ENCODE measurements at places on chromosomes 11 and 22.

DNA sequence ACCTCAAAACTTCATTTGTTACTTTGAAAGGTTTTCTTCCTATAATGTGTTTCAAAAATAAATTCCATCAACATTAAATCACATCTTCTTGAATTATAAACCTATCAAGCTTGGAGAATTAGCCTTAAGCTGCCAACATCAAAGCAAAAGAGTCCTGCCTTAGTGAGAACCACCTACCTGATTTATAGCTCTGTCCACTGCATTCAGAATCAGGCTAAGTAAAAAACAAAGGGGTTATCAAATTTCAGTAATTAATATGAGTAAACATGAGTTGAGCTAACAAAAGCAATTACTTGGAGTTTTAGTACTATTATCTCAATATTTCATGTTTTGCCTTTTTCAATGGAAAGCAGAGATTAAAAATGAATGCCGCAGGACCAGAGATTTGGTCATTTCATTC lies 73.9 kb downstream of the CADM1 start:
- DNase-seq, result no peak

DNA sequence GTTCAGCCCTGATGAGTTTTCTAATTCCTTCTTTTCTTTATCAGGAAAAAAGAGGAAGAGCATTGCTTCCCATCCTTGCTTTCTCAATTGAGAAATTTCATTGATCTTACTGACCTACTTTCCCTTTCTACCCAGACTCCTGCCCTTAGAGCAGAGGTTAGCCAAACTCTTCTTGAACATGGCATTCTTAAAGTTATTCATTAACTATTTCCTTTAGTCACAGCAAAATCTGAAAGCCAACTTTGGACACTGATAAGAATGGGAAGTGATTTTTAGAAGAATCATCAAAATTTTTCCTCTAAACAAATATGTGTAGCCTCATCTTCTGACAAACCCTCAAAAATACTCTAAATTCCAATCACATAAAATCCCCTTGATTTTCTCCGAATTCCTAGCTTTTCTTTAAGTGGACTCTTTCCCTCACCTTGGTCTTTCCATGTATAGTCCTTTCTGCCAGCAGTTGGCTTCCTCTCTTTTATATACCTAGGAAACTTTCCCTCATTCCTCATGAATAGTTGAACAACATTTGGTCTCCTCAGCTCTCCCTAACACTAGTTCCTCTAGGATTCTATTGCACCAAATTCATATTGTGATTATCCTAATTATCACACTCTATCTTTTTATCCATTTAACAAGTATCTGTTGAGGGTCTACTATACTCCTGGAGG lies 566.7 kb upstream of the CCDC90B start:
- DNase-seq, result no peak

DNA sequence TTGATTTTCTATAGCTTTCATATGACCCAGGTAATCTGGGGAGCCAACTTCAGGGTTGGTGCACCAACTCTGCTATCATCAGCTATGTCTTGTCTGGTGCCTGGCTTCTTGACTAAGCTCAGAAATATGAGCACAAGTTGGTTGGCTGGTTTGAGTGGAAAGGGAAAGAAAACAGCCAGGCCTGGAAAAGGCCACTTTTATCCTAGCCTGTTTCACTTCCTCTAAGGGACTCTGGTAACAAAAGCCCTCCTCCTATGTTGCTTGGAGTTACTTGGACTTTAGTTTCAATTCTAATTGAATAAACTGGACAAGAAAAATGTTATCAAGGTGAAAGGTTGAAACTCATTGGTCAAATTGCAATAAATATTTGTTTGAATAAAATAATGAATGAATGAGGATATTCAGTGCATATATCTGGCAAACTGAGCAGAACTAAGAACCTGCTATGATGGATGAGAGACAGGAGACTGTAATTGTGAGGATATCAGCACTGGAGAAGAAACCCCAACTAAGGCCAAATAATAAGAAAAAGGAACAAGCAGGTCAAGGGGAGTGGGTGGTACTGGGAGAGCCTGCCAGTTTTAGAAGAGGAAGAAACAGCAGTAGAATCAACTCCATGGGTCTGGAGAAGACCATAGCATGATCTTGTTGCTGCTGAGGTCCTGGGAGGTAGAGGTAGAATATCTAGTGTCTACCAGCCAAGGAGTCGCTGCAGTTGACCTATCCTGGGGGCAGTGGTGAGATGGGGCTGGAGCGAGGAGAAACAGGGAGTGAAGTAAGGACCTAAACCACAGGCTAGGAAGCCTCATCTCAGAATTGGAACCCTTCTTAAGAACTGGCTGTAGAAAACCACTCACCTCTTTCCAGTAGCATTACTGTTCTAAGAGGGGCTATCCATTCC lies 8.2 kb downstream of the ROBO4 start:
- DNase-seq, result no peak

DNA sequence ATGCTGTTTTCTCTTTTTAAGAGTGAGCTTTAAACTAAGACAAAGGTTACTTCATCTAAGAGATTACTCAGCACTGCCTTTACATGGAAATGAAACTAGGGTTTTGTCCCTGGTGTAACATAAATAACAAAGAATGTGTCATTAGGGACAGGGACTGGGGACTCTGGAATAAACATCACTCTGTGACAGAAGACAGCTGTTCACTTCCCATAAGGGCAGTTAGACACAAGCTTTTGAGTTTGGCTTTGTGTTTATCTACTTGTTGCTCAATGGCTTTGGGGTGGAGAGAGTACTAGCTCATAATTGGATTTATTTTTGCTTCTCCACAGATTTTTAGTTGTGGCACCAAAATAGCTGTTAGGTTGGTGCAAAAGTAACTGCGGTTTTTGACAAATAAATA lies 154.5 kb downstream of the OR4C45 start:
- no peak for DNase-seq

- DNase-seq, result no peak
These were observed 10.5 kb downstream of the PICALM start for GRCh38 chr11:86058360-86058759.

- DNase-seq, result no peak
These were observed 17.6 kb upstream of the LIN7C start for GRCh38 chr11:27524155-27524554.

DNA sequence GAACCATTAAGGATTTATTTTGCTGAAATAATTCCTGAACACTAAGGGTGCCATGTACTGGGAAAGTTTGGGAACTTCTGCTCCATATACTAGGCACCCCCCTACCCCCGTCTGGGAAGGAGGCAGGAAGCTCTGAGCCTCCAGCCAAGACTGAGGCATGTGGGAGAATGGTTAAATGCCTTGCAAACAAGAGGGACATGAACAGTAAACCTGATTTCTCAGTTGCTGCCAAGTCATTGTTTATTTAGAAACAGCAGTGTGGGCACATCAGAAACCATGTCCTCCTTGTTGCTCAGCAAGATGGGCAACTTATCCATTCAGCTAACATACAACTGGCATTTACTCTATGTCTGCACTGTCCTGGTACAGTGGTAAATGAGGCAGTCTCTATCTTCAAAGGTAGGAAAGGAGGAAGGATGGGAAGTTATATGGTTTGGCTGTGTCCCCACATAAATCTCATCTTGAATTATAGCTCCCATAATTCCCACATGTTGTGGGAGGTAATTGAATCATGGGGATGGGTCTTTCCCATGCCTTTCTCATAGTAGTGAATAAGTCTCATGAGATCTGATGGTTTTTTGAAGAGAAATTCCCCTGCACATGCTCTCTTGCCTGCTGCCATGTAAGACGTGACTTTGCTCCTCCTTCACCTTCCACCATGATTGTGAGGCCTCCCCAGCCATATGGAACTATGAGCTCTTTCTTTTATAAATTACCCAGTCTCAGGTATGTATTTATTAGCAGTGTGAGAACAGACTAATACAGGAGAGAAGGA lies 459.1 kb downstream of the MIAT start:
- DNase-seq, result no peak

GRCh38 chr11:104402812-104403521 lies 239.0 kb upstream of the PDGFD start:
- no peak for DNase-seq

DNA sequence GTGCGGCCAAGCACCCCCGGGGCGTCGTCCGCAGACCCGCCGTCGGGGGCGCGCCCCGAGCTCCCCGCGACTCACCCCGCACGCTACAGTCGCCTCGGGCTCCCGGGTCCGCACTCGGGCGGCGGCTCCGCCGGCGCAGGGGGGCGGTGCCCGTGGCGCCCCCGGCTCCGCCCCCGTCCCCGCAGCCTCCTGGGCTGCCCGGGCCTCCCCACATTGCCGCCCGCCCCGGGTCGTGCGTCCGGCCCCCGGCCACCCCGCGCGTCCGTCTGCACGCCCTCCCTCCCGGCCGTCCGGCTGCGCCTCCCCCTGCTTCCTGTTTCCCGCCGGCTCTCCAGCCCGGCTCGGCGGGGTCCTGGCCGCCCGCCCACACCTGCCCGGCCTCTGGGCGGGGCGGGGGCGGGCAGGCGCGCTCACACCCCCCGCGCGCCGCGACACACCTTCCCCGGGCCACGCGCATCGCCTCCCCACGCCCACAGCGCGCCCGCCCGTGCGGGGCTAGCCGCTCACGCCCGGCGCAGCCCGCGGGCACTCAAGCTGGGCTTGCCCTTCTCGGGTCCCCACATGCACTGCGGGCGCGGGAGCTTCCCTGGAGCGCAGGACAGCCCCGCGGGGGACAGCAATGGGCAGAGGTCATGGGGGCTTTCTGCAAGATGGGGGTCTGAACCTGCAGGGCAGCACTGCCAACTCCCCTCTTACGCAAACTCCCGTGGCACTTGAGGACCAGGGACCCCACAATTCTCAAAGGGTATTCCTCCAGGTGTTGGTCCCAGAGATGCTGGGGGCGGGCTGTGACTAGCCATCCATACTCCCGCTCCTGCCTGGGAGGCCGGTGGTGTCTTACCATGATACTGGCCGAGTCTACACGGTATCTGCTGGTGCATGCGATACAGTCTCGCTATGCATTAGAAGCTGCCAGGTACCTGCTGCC lies at the start of gene CARD10:
Gene CARD10, minus strand, starts transcription at position 148 of the 928 bp plus-strand sequence. CDS start 215 bp downstream, outside the sequence.
- no peak for DNase-seq

DNA sequence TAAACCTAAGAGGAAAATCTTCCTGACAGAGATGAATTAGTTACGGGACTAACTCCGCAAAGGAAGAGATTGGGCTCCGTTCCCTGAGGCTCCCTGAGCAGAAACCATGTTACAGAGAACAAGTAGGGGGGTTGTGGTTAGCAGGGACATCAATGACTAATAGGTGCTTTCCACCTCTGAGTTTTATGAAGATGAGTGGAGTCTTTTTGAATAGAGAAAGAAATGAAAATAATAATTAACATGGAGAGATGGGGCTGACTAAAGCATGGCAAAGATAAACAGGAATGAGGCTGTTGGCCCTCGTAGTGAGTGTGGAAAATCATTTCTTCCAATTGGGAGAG lies 47.5 kb upstream of the PICALM start:
- DNase-seq, result no peak

GRCh38 chr11:46930089-46930488 lies 6.5 kb upstream of the CSTPP1 start:
- DNase-seq, result no peak

DNA sequence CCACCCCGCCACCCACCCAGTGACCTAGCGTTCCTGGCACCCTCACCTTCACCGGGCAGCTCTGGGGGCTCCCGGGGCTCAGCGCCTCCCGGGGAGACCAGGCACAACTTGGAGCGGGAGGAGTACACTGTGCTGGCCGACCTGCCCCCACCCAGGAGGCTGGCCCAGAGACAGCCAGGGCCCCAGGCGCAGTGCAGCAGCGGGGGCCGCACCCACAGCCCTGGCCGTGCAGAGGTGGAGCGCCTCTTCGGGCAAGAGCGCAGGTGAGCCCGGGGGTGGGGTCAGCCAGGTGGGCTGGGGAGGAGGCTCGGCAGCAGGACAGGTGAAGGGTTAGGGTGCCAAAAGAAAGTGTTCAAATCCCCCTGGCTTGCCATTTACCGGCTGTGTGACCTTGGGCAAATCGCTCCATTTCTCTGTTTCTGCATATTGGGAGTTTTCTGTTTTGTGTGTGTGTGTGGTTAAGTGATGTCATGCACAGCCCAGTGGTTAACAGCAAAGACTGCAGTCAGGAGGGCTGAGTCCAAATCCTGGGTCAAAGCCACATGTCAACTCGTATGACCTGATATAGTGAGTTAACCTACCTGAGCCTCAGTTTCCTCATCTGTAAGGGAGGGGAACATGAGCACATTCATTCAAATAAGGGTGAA lies 29.5 kb downstream of the TRIOBP start:
- DNase-seq, result no peak

DNA sequence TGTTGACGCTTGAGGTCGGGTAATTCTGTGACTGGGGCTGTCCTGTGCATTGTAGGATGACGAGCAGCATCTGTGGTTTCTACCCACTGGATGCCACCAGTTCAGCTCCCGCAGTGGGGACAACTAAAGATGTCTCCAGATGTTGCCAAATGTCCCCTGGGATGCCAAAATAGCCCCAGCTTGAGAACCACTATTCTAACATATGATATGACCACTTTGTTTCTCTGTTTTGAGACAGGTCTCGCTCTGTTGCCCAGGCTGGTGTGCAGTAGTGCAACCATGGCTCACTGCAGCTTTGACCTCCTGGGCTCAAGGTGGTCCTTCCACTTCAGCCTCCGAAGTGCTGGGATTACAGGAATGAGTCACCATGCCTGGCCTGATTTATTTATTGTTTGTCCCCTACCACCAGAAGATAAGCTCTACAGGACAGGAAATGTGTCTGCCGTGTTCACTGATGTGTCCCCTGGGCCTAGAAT lies 4.4 kb upstream of the MEN1 start:
- no peak for DNase-seq

Measured in stimulated activated CD4-positive, alpha-beta T cell treated with anti-CD3 and anti-CD28 coated beads, Interleukin-1b, Interleukin-23, amount 100 ng/mL, for 1 hour (primary cell).